ENCODE measurements at places on chromosomes 11 and 22. TPM values are rescaled to one million over a fixed set of nuclear protein-coding genes. Genes with fewer than 3 reads are reported as not detected.

DNA sequence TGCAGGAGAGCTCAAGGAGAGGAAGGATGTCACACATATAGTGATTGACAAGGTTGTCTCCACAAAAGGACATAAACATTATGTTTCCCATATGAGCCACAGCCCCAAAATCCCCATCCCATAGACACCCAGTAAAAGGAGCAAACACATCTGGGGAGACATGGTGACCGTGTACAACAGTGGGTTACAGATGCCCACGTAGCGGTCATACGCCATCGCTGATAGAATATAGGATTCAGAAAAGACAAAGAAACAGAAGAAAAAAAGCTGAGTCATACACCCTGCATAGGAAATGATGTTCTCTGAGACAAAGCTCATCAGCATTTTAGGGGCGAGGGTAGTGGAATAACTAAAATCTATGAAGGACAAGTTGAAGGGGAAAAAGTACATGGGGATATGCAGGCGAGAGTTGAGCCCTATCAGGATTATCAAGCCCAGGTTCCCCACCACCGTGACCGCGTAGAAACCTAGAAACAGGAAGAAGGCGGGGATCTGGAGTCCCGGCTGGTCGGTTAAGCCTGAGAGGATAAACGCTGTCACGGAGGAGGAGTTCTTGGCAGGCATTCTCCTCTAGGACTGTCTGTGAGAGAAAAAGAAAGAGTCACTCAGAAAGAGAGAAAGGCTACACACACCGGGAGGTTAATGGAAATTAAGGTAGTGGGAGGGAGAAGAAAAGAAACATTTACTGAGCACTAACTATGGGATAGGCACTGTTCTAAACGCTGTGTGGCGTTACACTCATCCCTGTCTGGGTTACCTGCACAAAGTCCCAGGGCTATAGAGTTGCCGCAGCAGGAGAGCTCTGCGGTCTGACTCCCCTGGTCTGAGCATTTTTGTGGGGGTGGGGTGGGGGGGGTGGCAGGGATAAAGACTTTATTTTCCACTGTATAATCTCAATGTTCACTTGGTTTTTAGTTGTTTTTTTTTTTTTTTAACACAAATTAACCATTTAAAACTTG is 36.1 kb upstream of the OR8B8 start:
- DNase-seq: peak; percentile 75

DNA sequence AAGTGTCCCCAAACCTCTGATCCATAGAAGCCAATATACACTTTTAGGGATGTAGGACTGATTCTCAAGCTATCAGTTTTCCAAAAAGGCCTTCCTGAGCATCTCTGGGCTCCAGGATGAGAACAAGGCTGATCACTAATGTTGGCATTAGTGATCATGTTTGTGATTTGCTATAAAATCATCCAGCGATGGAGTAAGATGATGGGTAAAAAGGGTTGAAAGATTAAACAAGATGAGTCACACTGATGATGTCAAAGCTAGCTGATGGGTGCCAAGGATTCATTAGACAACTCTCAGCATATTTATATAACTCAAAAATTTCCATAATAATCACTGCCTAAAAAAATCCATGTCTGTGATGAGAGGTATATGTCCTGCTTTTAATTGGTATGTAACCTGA is 42.8 kb downstream of the ZNF280B start:
- DNase-seq: no peak

The OR6T1 gene
- total RNA-seq: not detected

- no peak for DNase-seq
These were observed 10.5 kb downstream of the HEPHL1 start for GRCh38 chr11:94031625-94032024.

- no peak for DNase-seq
These were observed 32.9 kb downstream of the TST start for GRCh38 chr22:36986242-36986821.

- no peak for DNase-seq
These were observed 196.3 kb upstream of the NARS2 start for GRCh38 chr11:78770931-78771330.

GRCh38 chr11:70225681-70226177 is 22.6 kb downstream of the FADD start:
- DNase-seq: no peak

Data from RPMI7951 (cell line).